Endodermal cell (in vitro differentiated cells): ENCODE measurements at places on chromosomes 12 and 14. TPM values are rescaled to one million over a fixed set of nuclear protein-coding genes. Genes with fewer than 3 reads are reported as not detected.

GRCh38 chr12:31288381-31288780 is 37.6 kb downstream of the SINHCAF start:
- DNase-seq, result peak; percentile 62

- DNase-seq, result peak; percentile 94
Observed at GRCh38 chr12:100926669-100927248, 132.2 kb downstream of the ANO4 start.

DNA sequence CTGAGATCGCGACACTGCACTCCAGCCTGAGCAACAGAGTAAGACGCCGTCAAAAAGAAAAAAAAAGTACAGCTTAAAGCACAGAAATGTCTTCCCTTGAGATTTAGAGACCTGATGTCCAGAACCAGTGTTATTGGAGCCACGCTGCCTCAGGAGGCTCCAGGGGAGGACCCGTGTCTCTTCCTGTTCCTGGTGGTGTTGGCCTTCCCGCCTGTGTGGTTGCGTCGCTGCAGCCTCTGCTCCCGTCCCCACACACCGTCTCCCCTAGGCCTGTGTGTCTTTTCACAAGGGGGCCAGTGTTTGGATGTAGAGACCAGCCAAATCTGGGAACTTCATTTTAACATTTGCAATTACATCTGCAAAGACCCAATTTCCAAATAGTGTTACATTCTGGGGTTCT is 8.6 kb upstream of the FBRSL1 start:
- DNase-seq, result no peak

DNA sequence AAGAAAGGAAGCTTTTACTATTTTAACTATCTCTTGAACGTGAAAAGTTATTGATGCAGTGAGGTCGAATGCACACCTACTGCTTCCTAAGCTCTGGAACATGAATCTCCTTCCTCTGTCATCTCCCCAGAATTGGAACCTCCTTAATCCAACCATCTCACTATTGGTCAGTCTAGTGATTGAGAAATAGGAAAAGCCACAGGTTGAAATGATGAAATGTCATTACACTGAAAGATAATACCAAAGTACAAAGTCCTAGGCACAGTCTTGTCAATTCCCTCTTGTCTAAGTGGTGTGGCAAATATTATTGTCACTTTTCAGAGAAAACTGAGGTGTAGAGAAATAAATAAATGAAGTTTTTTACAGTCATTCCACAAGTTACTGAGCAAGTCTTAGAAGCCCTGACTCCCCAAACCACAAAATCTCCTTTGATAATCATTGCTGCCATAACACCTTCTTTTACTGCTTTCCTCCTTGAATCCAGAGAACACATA is 19.5 kb upstream of the HIGD1C start:
- no peak for DNase-seq

A2M gene
- 0.23 to 0.66 TPM in 2 of 3 replicates, not detected in the other for total RNA-seq

TAS2R30 gene
- 1.8 to 3.0 TPM (median 2.1 TPM) in 3 replicates for total RNA-seq

GRCh38 chr12:101968770-101969169 is 91.4 kb downstream of the DRAM1 start:
- DNase-seq, result no peak

DNA sequence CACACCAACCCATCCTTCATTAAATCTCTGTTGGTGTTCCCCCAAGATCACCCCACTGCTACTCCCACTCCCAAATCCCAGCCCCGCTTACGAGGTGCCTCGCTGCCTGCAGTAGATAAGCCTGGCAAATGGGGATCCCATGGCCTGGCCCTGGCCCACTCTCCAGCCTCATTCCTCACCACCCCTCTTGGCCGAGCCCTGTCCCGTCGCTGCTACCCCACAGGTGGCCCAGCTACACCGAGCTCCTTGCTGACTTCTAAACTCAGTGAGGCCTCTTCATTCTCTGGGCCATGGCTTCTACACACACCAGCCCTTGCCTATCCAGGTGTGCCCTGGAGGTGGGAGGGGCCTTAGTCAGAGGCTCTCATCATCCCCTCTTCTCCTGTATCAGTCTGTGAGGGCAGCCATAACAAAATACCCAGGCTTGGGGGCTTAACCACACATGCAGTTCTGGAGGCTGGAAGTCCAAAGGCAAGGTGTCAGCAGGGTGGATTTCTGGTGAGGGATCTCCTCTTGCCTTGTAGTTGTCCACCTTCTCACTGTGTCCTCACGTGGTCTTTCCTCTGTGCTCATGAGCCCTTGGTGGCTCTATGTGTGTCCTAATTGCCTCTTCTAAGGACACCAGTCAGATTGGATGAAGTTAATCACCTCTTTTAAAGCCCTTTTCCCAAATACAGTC is 92.8 kb downstream of the PRMT8 start:
- DNase-seq, result no peak

DNA sequence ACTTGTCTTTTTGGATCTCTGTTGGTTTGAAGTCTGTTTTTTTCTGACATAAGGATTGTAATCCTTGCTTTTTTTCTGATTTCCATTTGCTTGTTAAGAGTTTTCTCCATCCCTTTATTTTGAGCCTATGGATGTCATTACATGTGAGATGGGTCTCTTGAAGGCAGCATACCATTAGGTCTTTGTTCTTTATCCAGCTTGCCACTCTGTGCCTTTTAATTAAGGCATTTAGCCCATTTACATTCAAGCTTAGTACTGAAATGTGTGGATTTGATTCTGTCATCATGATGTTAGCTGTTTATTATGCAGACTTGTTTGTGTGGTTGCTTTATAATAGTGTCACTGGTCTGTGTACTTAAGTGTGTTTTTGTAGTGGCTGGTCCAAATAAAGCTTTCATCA is 100.0 kb downstream of the CCDC91 start:
- DNase-seq, result no peak

GRCh38 chr12:1579651-1580435 is 14.5 kb downstream of the FBXL14 start:
- DNase-seq, result no peak

DNA sequence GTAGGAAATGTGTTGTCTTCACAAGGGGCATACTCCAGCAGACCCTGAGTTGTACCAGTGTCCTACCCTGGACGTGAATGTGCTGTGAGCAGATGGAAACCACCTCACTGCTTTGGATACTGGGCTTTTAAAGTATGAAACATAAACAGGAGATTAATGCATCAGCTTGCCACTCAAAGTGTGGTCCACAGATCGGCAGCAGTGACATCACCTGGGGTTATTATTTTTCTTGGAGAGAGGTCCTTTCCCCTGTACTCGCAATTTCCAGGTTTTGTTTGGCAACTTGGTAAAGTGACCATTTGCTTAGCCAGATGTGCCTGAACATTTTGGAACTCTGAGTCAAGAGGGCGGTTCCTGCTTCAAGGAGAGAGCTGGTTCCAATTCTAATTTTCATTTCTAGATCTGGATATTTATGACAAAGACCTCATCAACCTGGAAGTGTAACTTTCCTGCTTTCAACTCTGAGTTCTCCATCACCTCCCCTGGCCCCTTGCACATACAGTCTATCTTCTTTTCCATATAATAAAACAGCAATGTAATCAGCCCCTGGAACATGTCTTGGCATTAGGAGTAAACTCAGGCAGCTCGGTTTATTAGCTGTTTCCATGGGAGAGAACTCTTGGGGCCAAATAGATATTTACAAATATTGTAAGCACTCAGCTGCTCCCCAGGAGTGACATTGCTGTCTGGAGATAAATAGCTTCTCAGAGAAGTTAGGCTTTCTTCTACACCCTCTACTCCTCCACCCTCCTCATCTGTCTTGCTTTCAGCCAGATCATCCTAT is 237.0 kb upstream of the TBX3 start:
- peak; percentile 12 for DNase-seq

DNA sequence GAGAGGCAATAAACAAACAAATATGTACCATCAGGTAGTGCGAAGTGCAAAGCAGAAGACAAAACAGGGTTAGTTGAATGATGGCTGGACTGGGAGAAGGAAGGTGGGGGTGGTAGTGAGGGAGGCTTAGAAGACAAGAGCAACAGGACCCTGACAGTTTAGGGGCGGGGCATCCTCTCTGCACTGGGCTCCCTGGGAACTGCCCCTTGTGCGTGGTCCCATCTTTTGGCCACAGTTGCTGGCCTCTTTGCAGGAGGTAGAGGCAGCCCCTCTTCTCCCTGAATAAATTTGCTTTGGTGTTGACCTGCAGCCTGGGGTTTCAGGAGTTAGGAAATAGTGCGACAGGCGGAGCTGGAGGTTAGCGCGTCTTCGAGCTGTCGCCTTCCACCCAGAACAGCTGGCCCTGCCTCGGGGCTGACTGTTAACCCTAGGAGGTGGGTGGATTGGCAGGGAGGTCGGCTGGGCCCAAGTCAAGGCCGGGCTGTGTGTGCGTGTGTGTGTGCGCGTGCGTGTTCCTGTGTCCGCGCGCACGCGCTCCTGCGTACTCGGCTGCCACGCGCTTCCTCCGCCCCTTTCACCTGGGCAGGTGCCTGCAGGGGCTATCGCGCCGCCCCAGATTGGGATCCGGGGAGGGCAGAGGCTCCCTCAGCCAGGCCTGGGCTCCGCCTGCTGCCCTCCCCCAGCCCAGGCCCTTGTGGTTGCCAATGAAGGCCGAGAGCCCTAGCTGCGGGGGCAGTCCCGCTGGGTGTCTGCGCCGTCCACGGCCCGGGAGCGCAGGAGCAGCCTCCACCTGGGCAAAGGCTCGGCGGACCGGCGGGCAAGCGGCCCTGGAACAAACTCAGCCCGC is 180.8 kb downstream of the ADCK1 start:
- DNase-seq, result peak; percentile 85

SLCO1B1 gene
- total RNA-seq, result not detected in 3 replicates

KRT3 gene
- total RNA-seq, result not detected in 3 replicates

RNU4-1 gene
- 4,837 and 7,036 TPM in 2 replicates for total RNA-seq

DNA sequence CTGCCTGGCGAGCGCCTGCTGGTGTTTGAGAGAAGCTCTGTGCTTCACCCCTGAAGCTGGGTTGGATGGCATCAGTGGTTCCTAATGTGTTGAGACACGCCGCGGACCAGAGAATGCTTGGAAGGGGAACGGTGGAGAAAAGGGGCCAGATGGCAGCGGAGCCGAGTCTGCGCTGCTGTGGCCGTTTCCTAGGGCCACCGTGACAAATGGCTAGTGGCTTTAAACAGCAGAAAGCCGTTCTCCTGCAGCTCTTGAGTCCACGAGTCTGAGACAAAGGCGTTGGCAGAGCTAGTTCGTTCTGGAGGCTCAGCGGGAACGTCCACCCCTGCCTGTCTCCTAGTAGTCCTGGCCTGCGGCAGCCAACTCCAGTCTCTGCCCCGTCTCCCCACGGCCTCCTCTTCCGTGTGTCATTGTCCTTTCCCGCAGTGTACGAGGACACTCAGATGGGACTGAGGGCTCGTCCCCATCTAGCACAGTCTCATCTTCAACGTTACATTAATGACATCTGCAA is 103.6 kb downstream of the ADGRD1 start:
- DNase-seq, result peak; percentile 30

KRT2 gene
- total RNA-seq, result not detected in 3 replicates

GRCh38 chr14:33590891-33591630 is 359.8 kb downstream of the EGLN3 start:
- DNase-seq, result no peak

- DNase-seq, result no peak
Observed at GRCh38 chr14:77055981-77056380, 27.5 kb upstream of the IRF2BPL start.

DNA sequence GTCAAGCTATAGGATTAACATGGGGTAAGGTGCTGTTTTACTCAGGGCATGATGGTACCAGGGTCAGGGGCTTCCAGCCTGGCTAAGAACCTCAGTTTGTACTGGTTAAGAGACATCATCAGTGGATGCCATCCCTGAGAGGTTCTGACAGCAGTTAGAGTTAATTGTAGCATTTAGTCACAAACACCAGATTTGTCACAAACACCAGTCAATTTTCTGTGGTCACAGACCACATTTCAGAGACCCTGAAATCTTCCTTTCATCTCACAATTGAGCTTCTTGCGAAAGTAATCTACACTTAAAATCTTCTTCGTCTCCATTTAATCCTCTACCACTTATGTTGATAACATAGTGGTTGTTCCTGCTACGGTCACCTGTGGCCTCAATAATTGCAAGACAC is 143.0 kb upstream of the EGLN3 start:
- no peak for DNase-seq

RBMS2 gene
- 26.3 to 38.9 TPM (median 38.1 TPM) in 3 replicates for total RNA-seq

GRCh38 chr14:100662879-100663760 is 63.6 kb upstream of the DLK1 start:
- DNase-seq, result peak; percentile 89

DNA sequence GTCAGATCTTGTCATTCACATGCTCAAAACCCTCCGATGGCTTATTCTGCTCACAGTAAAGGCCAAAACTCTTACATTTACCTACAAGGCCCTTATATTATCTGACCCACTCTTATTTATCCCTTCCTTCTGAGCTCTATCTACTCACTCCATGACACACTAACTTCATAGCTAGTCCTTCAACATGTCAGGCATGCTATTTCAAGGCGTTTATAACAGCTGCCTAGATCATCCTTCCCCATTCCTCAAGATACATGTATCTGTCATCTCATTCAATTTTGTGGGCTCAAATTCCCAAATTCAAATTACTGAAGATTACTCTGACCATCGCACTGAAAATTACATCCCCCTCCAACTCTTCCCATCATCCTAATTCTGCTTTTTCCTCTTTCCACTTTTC is 6.9 kb downstream of the MIS18BP1 start:
- no peak for DNase-seq

FAIM2 gene
- 0.25 TPM in 1 of 2 replicates, not detected in the other for total RNA-seq

- DNase-seq, result peak; percentile 74
Observed at GRCh38 chr12:107349008-107349747, 255.8 kb upstream of the CRY1 start.

ACRBP gene
- 1.9 to 3.8 TPM (median 2.3 TPM) in 3 replicates for total RNA-seq

DNA sequence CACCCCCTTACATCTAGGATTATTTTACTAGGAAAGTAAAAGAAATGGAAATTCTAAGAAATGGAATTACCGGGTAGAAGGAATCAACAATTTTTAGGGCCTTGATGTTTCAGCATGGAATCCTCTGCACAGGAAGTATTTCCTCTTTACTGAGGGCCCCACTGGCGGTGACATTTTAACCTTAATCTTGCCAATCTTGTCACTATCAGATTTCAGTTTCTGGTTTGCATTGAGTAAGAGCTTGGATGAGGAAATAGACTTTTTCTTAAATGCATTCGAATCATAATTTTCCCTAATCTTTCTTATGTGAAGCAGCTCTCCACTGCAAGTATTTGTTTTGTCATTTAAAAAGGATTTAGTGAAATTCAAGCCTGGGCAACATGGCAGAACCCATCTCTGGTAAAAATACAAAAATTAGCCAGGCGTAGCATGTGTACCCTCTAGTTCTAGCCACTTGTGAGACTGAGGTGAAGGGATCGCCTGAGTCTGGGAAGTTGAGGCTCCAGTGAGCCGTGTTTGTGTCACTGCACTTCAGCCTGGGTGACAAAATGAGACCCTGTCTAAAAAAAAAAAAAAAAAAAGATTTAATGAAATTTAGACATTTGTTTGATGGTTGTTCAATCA is 40.7 kb downstream of the TPCN1 start:
- DNase-seq, result no peak
